Smooth muscle cell of the pulmonary artery (primary cell): ENCODE measurements at places on chromosomes 5 and 9. TPM values are rescaled to one million over a fixed set of nuclear protein-coding genes. Genes with fewer than 3 reads are reported as not detected.

The ANXA6 gene
- total RNA-seq: 390 and 433 TPM in 2 replicates

The INSL6 gene
- not detected in 2 replicates for total RNA-seq

The GGTA1 gene
- 0.10 and 0.20 TPM in 2 replicates for total RNA-seq

The SLC34A1 gene
- not detected in 2 replicates for total RNA-seq

The FAT2 gene
- total RNA-seq: 0.07 and 0.26 TPM in 2 replicates
